Stimulated activated CD4-positive, alpha-beta T cell treated with anti-CD3 and anti-CD28 coated beads, Interleukin-15, amount 100 ng/mL, for 24 hours (primary cell): ENCODE measurements at places on chromosomes 12 and 14.

DNA sequence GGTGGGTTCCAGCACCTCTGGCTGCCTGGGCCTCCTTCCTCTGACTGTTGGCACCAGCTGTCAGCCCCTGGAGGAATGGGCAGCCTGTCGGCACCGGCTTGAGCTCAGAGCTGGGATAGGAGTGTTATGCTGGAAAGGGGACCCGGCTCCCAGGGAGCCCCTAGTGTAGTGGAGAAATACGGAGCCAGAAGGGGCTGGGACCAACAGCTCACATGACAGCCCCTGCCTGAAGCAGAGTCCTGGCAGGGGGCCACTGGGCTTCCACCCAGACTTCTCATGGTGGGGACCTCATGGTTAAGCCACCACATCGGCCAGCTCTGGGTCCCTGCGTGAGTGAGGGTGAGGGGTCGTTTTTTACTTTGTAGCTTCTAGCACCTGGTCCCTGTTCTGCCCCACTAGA lies 174.5 kb downstream of the TSPAN9 start:
- no peak for DNase-seq

DNA sequence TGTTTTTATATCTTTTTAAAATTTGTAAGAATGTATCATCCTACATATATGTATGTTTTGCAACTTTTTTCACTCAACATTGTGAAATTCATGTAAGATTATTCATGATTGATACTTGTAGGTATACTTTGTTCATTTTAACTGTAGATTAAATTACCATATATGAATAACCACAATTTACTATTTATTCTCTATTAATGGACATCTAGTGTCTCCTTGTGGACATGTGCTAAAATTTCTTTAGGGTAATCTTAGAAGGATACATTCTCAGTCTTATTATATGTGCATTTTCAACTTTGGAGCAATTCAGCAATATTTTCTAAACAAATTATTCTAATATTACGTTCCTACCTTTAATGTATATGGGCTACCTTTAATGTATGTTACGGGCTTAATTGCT lies 192.4 kb downstream of the FUT8 start:
- no peak for DNase-seq

GRCh38 chr12:66902020-66902419 lies 223.1 kb upstream of the GRIP1 start:
- DNase-seq = no peak

- DNase-seq = peak; percentile 82
Measured at GRCh38 chr14:75559451-75560222, 18.8 kb upstream of the FLVCR2 start.

DNA sequence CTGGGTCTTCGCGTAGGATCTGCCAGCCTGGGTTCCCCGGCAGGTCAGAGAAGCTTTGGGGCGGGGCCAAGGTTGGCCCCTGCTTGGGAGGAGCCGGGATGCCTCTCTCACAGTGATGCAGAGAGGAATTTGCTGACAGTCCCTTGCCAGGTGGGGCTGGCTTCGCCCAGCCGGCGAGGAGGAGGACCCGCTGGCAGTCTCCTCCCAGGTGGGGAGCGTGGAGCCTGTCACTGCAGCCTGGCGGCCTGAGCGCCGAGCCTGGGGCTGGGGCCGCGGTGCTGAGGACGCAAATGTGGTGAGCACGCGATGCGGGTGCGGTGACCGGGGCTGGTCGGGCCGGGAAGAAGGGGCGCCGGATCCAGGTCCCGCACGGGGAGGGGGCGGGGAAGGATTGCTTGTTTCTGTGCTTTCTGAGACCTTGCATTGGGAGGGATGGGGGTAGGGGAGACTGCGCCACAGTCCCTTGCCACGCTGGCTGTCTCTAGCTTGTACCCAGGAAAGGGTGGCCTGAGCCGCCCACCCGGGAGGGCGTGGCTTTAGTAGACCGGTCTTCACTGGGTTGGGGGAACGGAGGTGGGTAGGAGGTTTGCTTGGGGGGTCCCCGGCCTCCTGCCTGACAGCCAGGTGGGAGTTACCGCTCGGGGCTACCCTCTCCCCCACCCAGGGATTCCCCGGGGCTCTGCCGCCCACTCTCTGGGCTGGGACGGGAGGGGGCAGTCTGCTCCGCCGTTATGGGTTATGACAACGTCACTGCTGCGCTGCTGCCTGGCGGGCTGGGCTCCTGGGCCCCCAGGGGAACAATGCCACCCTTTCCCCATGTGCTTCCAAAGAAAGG lies at the start of gene TMEM63C:
TMEM63C (plus strand) TSS at position 196 of the 835 bp plus-strand sequence. CDS start 37,016 bp downstream, outside the sequence.
- DNase-seq = peak; percentile 78

- peak; percentile 57 for DNase-seq
Measured at GRCh38 chr12:121579190-121579791, 1.5 kb downstream of the KDM2B start.

- no peak for DNase-seq
Measured at GRCh38 chr14:53875324-53875897, 81.2 kb downstream of the BMP4 start.
